ENCODE measurements at places on chromosomes 6 and 20.

GRCh38 chr6:167211881-167212712 is 54.3 kb upstream of the GPR31 start:
- H3K36me3 ChIP-seq, result no peaks in the 10 kb centered on the region
- H3K27ac ChIP-seq, result no peak overlapping the region
- DNase-seq, result no peak
- H3K4me3 ChIP-seq, result no peak overlapping the region
- H3K4me1 ChIP-seq, result no peaks in the 10 kb centered on the region

- H3K4me3 ChIP-seq, result no peak overlapping the region
- no peak overlapping the region for H3K27ac ChIP-seq
- DNase-seq, result no peak
- no peaks in the 10 kb centered on the region for H3K4me1 ChIP-seq
Observed at GRCh38 chr20:51792960-51793359, 9.4 kb downstream of the SALL4 start.

- H3K4me1 ChIP-seq, result no peaks in the 10 kb centered on the region
- DNase-seq, result no peak
- H3K4me3 ChIP-seq, result no peak overlapping the region
- peaks cover 3% of the 10 kb centered on the region for H3K36me3 ChIP-seq
Observed at GRCh38 chr6:158077676-158078075, 90.4 kb downstream of the SERAC1 start.

DNA sequence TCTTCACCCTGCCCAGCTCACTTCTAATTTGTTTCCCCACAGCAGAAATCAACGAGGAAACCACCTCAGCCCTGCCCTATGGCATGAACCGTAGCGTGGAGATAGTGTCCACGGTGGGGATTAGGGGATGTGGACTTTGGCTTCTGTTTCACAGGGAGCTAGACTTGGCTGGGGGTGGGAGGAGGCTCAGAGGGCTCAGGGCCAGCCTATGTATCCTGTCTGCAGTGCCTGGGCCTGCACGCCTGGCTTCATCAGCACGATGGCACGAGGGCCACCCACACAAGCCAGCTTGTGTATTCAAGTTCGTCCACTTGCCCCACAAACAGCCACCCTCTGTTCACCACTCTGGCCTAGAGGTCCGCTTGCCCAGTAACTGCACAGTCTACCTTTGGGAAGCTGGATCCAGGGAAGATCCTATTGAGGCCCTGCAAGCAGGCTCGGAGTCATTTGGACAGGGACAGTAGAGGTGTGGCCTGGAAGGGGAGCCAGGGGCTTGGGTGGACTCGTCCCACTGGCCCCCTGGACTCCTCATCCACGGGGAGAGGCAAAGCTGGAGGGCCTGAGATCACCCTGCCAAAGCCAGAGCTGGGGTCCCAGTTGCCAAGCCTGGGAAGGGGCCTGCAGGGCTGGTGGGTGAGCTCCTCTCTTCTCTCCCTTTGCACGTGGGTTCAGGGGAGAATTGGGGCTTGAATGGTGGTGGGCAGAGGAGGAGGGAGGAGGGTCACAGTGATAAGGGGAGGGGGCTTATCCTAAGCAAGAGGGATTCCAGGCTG is 38.0 kb upstream of the FAM83D start:
- no peak overlapping the region for H3K27ac ChIP-seq
- H3K4me1 ChIP-seq, result peaks cover 92% of the 10 kb centered on the region
- peaks cover 48% of the 10 kb centered on the region for H3K36me3 ChIP-seq
- no peak for DNase-seq

GRCh38 chr20:2475850-2476741 is 5.5 kb upstream of the SNRPB start:
- no peaks in the 10 kb centered on the region for H3K27me3 ChIP-seq
- no peak for DNase-seq
- H3K27ac ChIP-seq, result no peak overlapping the region
- H3K36me3 ChIP-seq, result peaks cover 4% of the 10 kb centered on the region

Data from B cell (primary cell).